ENCODE measurements at places on chromosomes 4 and X. TPM values are rescaled to one million over a fixed set of nuclear protein-coding genes. Genes with fewer than 3 reads are reported as not detected.

DNA sequence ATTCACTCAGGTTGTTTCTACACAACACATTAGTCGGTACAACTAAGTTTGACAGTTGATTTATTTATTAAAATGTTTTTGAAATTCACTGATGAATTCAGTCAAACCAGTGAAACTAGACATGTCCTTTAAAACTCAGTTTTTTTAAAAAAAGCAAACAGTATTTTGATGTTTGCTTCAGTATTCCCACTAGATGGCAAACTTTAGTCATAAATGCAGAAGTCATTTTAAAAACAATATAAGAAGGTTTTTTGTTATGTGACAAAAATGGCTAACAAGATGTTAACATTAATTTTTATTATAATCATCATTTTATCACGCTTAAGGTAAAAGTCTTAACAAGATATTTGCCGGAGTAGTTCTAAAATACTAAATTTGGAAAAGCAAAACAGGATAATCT is 1337.8 kb upstream of the DIAPH2 start:
- DNase-seq: peak; percentile 8

GRCh38 chr4:119508281-119508680 is 120.3 kb downstream of the PDE5A start:
- DNase-seq: no peak

DNA sequence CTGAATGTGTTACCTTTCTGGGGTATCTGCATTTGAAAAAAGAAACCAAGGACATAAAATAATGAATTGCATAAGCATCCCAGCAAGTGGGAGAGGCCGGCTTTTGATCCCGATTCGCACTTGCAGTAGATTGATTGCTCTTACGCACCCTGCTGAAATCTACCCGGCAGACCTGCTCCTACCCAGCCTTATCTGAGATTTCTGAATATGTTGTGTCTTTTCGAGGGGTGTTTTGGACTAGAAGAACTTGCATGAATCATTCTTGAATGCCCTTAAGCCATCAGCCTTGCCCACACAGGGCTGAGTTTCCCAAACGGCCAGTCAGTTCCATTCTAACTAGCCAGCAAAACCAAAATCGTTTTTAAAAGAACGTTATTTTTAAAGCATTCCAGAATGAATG is 174.4 kb upstream of the BCOR start:
- no peak for DNase-seq

- DNase-seq: peak; percentile 32
Measured at GRCh38 chr4:123976285-123976684, 579.7 kb downstream of the SPRY1 start.

GRCh38 chr4:155430895-155431795 is 54.4 kb upstream of the MAP9 start:
- no peak for DNase-seq

- DNase-seq: no peak
Measured at GRCh38 chr4:145565328-145565727, 53.9 kb upstream of the MMAA start.

DNA sequence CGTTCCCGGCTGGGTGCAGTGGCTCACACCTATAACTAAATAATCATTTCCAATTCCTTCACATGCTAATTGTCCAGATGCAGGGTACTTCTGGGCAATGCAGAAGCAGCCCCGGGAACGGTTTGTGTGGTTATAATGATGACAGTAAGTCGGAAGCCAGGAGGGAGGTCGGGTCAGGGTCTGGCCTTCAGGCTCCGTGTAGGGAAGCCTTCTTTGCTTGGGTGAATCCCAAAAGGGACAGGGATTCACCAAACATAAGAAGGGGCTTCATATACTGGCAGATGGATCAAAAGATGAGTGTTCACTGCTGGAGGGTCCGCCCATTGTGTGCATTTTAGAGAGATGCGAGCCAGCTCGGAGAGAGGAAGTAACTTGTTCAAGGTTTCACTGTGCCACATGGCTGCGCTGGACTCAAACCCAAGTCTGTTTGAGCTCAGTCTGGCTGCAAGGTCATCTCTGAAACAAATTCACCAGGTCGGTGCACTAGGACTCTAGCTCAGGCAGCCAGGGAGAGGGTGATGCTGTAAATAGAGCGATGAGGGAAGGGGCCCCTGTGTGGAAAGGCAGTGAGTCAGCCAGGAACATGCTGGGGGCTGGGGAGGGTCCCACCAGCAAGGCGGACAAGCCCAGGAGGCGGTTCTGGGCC is 4.8 kb upstream of the KIAA0232 start:
- no peak for DNase-seq

GRCh38 chr4:17166954-17167353 is 268.5 kb upstream of the LDB2 start:
- no peak for DNase-seq

GRCh38 chr4:188171551-188171950 is 32.3 kb downstream of the TRIML1 start:
- DNase-seq: no peak

GRCh38 chr4:159145992-159146330 is 43.1 kb downstream of the RAPGEF2 start:
- DNase-seq: no peak

DNA sequence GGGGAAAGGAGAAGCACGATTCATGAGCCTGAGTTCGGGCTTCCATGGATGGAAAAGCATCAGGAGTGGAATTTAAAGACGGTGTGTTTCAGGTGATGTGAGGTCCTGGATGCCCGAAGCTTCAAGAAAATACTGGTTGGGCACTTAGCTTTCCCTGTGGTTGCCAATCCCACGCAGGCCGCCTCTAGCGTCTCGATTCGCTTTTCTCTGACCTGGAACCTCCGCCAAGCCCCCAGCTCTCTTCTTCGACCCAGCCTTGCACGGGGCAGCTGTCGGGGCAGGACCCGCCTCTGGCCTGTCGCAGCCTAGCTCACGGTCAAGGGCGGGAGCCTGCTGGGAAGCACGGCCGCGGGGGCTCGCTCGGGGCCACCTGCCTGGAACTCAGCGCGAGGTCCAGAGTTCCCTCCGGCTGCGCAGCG is 308 bp upstream of the TLR2 start:
- no peak for DNase-seq

- no peak for DNase-seq
Measured at GRCh38 chr4:172152284-172152683, 339.1 kb downstream of the GALNTL6 start.

CT45A1 gene
- total RNA-seq: not detected

FAM120C gene
- 5.6 TPM for total RNA-seq

GCNA gene
- 1.5 TPM for total RNA-seq

WDR17 gene
- total RNA-seq: 4.3 TPM

MAPK10 gene
- total RNA-seq: 10.3 TPM

ZFP92 gene
- 0.52 TPM for total RNA-seq

CYP4V2 gene
- 3.4 TPM for total RNA-seq

JCHAIN gene
- total RNA-seq: not detected

H2BW2 gene
- total RNA-seq: not detected

Measured in GM23338 (cell line).